Muscle of arm (tissue), 14 donors: ENCODE measurements at places on chromosomes 16 and 17. TPM values are rescaled to one million over a fixed set of nuclear protein-coding genes. Genes with fewer than 3 reads are reported as not detected.
A peak's percentile ranks its signal among the peaks of the same experiment; 100 is the strongest.

DNA sequence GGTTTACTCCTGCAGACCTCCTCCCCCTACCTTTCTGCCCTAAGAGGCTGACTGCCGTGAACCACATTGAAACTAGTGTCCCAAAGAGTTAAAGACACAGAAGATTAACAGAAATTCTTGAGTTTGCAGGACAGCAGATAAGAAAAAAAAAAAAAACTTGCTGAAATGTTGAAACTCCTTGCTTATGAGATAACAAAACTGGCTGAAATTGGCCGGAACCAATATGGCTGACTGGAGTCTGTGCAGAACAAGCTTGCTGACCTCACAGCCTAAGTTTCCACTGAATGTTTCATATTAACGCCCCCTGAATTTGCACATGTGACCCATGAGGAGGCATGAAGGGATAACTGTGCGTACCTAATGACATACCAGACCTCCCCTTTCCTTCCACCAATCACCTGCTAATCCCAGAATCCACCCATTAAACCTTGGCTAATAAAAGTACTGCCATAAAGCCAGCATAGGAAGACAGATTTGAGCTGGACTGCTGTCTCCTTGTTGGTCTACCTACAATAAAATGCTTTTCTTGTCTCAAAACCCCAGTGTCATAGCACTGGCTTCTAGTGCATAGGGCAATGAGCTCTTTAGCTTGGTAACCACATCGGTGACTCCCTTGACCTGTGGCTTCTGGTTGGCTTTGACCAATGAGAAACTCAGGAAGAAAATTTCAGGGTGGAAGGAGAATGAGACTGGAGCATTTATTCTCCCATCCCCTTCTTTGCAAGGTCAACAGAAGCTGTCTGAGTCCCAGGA lies 80.1 kb downstream of the PMP22 start:
- DNase-seq: no peak

- DNase-seq: no peak
These were observed 10.8 kb upstream of the C16orf95 start for GRCh38 chr16:87327798-87328495.

GRCh38 chr17:78040440-78041385 lies 82.2 kb downstream of the TNRC6C start:
- peak; percentile 57 for DNase-seq

- no peak for DNase-seq
These were observed 10.1 kb upstream of the RASD1 start for GRCh38 chr17:17506181-17506741.

The TGFB1I1 gene
- polyA plus RNA-seq: 64.7 TPM

DNA sequence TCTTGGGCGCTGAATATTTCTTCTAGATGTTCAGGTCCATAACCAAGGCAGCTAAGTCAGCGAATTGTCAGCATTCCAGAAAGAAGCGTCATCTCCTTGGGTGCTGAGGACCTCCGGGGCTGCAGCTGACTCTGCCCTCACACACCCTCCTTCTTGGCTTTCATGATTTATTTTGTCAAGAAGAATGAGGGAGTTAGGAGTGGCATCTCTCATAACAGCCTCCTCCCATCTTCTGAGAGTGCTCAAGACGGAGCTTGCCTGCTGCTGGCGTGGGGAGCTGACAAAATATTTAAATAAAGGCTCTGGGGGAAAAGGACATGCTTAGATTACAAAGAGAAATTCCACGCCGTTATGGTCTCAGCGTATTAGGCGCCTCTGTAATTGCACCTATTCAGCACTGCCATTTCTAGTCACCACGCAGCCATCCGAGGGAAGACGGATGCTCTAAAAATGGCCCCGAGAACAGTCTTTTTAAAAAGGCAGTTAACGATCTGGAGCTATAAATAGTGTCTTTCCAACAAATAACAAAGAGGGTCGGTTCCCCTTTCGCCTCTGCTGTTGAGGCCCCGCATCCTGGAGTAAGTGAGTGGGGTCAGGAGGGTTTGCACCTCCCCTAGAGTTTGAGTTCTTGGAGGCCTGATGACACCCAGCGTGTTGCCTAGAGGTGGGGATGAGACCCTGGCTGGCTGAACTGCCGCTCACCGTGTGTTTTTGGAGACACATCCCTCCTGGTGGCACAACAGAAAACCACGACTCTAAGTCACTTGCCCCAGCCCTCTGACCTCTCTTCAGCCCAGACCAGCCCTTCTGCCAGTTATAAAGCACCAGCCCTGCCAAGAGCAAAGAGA lies 187.0 kb downstream of the CCDC182 start:
- DNase-seq: no peak

The DOC2A gene
- polyA plus RNA-seq: 0.30 TPM

DNA sequence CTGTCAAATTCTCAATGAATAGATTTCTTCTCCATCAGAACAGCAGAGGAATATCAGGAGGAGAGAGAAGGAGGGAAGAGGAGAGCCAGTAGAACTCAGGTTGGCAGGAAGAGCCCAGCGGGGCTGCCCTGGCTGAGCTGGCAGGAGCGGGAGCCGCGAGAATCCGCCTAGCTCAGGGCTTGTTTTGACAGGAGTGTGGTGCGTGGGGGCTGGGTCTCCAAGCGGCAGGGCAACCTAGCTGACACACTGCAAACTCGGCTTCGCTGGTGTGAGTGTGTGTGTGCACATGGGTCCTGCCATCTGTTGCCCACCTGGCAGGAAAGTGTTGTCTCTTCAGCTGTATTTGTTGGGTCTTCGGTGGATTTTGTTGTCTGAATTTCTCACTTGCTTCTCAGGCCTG lies 27.9 kb upstream of the BCAR1 start:
- DNase-seq: no peak

DNA sequence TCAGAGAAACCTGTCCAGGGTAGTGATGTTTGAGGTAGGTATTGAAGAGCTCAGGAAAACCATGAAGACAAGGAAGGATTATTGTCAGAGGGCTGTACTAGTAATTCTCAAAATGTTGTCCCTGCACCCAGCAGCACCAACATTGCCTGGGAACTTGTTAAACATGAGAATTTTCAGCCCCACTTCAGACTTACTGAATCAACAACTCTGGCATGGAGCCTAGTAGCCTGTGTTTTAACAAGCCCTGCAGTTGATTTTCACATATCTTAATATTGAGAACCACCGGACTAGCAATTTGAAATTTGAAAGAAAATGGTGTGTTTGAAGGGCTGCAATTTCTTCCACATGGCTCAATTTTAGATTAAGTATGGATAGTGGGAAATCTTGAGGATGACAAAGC lies 2.8 kb upstream of the KIF2B start:
- no peak for DNase-seq

GRCh38 chr16:71687861-71688260 lies 36.6 kb downstream of the PHLPP2 start:
- DNase-seq: no peak

DNA sequence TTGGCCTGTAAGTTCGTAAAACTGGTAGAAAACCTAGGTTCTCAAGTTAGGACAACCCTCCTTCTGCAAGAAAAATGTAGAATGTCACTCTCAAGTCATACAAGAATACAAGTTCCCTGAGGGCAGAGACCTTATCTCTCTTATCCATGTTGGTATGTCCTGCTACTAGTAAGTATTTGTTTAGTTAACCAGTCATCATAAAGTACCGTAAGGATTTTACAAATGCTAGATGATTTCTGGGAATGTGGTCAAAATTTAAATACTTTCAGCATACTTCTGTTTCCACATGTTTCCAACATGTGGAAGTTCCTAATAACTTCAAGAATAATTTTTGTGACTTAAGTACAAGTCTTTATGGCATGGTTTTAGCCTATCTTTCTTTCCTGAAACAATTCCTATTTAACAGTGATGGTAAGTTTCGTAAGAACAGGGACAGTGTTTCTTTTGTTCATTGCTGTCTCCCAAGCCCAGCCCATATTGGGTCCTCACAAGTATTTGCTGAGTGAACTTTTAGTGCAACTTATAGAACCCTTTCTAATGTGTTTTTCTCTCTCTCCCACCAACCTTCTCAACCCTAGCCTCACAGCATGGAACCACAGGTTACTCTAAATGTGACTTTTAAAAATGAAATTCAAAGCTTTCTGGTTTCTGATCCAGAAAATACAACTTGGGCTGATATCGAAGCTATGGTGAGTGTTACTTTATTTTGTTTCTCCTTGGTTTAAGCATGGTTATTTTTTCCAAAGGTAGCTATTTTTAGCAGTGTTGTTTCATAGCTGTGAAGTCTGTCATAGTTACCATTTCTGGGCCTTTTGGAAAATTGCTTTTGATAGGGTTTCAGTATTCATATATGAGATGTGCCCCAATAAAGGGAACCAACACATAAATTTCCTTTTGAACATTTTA lies 4.5 kb downstream of the NBR1 start:
- no peak for DNase-seq

- no peak for DNase-seq
These were observed 219.7 kb downstream of the TMEM114 start for GRCh38 chr16:8370374-8371270.

DNA sequence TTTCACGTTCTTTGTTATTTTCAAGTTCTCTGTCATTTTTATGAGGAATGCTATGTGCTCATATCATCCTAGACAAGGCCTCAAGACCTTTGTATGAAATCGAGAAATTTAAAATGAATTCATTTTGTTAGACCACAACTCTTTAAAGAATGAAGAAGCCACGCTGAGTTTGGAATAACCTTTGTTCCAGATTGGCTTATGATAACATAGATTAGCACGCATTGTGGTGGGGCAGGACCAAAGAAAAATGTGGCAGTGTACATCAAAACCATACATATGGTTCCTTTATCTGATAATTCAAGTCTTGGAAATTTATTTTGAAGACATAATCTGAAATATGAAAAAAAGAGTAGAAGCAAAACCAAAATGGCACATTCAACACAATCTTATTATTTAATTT lies 2.2 kb downstream of the HSD17B2 start:
- no peak for DNase-seq

GRCh38 chr16:14606102-14606501 lies 24.0 kb downstream of the PARN start:
- no peak for DNase-seq

The PLA2G10 gene
- 0.36 TPM for polyA plus RNA-seq

The CCT6B gene
- 3.8 TPM for polyA plus RNA-seq

The ERN1 gene
- 4.9 TPM for polyA plus RNA-seq

The TAX1BP3 gene
- polyA plus RNA-seq: not detected

GRCh38 chr17:28550858-28551257 lies 1.6 kb downstream of the UNC119 start:
- DNase-seq: no peak

The VPS35 gene
- 101 TPM for polyA plus RNA-seq

DNA sequence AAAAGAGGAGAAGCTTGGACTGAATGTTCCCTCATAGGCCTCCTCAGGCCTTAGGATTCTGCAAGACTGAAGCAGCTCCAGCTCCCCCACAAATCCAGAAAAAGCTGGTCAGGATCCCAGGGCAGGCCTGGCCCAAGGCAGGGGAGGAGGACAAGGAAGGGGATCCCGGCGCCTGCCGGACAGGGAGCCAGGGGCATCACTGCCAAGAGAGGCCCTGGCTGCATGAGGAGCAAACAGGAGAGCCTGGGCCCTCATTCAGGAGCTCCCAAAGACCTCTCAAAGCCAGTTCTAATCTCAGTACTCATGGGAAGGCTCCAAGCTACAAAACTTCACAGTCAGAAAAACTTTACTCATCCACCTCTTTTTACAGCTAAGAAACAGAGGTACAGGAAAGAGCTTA lies 67.3 kb downstream of the ZNF423 start:
- peak; percentile 67 for DNase-seq

DNA sequence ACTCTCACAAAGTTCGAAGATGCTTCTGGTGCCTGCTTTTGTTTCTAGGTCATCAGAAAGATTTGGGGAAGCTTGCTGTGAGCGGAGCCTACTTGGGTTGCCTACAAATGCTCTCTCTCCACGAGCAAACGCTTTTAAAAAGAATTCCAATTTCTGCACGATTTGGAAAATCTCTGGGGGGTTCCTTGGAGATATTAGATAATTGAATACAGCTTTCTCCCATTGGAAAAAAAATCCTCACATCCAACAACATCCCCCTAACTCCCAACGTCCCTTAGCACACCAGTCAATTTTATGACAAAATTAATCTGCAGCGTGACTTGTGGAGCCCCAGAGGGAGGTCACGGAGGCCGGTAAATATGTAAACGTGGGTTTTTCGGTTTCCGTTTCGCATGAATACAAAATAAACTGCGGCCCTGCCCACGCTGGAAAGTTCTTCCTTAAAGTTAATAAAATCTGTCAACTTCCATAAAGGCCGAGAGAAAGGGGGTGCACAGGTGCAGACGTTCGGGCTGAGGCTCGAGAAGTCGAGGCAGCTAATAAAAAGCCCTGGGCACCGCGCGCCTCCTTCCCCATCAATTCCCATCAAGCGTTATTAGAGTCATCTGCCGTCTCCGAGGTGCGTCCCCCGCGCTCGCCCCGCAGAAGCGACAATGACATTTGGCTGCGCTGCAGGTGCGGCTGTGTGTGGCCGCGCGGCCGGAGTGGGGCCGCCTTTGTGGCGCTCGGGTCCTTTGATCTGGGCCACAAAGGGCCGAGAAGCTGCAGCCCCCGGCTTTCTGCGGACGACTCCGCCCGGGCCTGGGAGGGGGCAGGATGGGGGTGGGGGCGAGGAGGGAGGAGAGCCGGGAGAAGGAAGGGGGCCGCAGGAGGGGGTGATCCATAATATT lies 37.6 kb downstream of the SALL1 start:
- DNase-seq: peak; percentile 5

- no peak for DNase-seq
These were observed 89.8 kb upstream of the TMEM97 start for GRCh38 chr17:28228986-28229729.

DNA sequence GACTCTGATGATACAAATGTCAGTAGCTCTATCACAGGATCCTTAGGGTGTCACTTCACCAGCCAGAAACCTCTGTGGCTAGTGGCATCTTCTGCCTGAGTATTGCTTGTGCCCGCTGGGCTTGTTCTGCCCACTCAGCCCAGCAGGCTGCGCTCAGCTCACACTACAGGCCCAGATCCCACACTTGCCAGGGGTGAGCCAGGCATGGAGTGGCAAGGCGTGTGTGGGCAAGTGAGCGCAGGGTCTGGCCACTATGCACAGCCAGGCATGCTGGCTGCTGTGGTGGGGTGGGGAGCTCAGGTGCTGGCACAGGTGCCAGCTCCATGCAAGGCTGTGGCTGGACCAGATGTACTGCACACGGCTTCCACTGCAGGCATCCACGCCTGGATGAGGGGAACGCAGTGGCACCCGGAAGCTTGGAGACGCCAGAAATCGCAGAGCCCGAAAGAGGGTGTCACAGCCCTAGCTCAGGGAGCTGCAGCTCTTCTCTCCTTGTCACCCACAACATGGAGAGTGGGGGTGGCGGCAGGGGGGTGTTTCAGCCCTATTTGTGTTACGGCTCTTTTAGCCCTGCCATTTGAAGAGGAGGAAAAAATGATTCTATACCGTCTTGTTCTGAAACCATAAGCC lies 10.2 kb downstream of the CFAP97D1 start:
- no peak for DNase-seq

GRCh38 chr16:69793526-69793925 lies 31.4 kb downstream of the WWP2 start:
- DNase-seq: no peak

The KRT9 gene
- not detected for polyA plus RNA-seq

GRCh38 chr17:1379208-1379929 lies 20.7 kb downstream of the YWHAE start:
- DNase-seq: no peak

GRCh38 chr16:28503470-28504259 lies 3.0 kb downstream of the IL27 start:
- DNase-seq: no peak
